Stimulated activated CD8-positive, alpha-beta memory T cell treated with anti-CD3 and anti-CD28 coated beads, Interleukin-4, amount 100 ng/mL, for 24 hours (primary cell): ENCODE measurements at places on chromosomes 7 and 10.

DNA sequence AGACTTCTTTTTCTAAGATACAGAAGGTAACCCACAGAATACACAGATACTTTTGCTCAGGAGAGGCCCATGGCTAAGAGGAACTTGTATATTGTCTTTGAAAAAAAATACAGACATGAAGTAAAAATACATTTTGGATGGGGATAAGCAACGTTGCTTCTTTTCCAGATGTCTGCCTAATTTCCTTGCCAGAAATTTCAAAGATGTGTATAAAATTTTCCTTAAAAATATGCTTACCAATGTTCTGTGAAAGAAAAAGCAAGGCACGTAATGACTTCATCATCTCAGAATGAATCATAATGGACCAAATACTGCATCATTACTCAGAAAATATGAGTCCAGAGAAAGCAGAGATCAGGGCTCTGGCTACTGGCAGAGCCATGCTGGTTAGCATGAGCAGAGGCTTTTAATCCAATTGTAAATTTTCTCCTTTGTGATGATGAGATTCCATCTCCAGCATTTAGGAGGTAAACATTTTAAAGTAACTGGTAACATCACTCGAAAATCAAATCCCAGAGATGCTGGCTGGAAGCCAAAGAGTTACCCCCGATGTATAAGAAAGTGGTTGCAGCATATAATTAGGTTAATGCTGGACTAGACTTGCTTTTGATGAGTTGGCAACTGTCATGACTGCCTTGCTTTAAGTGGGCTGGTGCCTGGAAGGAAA lies 272.5 kb downstream of the SEMA3A start:
- no peak for DNase-seq

GRCh38 chr10:131019696-131020095 lies 291.8 kb downstream of the TCERG1L start:
- DNase-seq, result no peak

DNA sequence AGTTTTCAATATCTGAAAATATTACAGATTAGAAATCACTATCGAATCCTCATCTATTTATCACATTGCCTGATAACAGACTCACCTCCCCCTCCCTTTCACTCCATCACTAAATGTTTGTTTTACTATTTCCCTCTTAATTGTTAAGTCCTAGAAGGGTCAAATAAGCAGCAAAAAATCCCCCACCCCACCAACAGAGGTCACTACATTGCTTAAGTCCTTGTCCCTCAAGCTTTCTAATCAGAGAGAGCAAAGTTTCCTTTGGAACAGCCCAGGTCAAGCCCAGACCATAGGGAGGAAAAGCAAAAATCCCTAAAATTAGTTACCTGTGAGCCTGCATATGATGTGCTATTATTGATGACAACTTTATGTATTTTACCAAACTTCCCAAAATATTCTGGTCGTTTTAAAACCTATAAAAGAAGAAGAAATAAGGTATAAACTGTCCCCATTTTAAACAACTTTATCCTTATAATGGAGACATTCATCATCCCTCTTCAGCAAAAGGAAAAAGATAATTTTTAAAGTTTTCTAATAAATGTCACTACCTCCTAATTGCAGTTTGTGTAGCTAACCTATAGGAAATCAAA lies 95.0 kb downstream of the CNOT4 start:
- DNase-seq, result peak; percentile 8

- no peak for DNase-seq
These were observed 69.0 kb upstream of the ZNF479 start for GRCh38 chr7:57201021-57201894.

DNA sequence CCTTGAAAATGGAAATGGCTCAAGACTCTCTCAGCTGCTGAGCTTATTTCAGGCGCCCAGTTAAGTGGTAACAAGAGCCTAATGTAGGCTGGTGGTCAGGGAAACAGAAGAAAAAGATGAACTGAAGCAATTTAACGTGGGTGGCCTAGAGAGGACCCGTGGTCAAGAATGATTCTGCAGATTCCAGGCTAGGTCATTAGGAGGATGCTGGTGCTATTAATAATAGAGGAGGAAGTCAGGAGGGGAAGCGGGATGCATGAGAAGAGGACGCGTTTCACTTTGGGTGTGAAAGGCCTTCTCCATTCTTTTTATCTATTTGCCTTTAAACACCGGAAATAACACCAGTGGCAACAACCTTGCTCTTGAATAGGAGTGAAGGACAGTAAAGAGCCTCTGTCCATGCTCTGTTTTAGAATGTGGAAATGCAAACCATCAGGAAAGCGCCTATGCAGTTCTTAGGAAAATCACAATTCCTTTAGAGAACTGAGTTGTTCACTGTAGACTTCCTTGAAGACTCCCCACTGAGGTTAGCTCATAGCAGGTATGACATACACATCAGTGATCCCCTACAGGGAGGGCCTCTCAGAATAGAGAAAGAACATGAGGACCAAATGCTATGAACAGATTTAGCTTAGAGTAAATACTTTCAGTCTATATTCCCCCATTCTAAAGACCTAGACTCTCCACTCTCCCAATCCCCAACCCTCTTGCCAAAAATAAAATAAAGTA lies 8.6 kb downstream of the LIPA start:
- no peak for DNase-seq

DNA sequence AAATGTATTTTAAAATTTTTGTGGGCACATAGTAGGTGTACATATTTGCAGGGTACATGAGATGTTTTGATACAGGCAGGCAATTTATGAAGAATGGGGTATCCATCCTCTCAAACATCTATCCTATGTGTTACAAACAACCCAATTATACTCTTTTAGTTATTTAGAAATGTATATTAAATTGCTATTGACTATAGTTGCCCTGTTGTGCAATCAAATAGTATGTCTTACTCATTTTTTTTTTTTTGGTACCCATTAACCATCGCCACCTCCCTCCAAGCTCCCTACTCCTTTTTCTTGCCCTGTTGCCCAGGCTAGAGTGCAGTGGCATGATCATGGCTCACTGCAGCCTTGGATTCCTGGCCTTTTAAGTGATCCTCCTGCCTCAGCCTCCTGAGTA lies 128.1 kb downstream of the BAMBI start:
- no peak for DNase-seq

- no peak for DNase-seq
These were observed 355.9 kb downstream of the SFMBT2 start for GRCh38 chr10:7054915-7055314.
